Stimulated activated CD8-positive, alpha-beta memory T cell treated with anti-CD3 and anti-CD28 coated beads, Interleukin-15, amount 100 ng/mL, for 48 hours (primary cell): ENCODE measurements at places on chromosomes 2 and 18.

DNA sequence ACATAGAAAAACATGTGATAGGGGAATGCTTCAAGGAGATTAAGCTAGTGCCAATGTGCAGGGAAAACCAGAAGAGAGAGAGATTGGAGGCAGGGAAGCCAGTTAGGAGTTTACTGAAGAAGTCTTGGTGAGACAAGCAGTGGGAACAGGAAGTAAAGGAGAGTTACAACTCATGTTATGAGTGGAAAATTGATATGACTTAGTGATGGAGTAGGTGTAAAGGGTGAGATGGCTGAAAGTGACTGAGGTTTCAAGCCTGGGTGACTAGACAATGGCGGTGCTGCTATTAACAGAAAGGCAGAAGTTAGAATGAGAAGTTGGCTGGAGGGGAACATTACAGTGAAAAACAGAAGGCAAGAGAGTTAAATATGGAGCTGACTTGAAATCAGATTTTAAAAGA, 16.5 kb downstream of the DOK1 start:
- no peak for DNase-seq

- DNase-seq = no peak
Observed at GRCh38 chr18:56475250-56475649, 163.1 kb downstream of the TXNL1 start.

GRCh38 chr18:48949050-48949605, 1.6 kb downstream of the SMAD7 start:
- DNase-seq = no peak

DNA sequence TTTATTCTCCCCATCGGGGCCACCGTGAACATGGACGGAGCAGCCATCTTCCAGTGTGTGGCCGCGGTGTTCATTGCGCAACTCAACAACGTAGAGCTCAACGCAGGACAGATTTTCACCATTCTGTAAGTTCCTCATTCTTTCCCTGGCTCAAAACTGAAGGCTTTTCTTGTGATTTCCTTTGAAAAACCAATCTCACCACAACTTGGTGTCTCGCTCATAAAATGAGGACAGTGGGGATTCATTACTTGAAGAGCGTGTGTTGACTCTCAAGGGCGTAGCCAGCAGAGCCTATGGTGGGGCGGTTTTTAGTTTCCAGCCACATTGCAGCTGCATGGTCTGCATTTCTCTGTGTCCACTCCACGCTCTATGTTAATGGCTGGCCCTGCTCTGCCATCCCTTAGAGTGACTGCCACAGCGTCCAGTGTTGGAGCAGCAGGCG, 29.0 kb downstream of the SLC1A4 start:
- no peak for DNase-seq

- no peak for DNase-seq
Observed at GRCh38 chr18:51426996-51427395, 229.5 kb upstream of the MEX3C start.

DNA sequence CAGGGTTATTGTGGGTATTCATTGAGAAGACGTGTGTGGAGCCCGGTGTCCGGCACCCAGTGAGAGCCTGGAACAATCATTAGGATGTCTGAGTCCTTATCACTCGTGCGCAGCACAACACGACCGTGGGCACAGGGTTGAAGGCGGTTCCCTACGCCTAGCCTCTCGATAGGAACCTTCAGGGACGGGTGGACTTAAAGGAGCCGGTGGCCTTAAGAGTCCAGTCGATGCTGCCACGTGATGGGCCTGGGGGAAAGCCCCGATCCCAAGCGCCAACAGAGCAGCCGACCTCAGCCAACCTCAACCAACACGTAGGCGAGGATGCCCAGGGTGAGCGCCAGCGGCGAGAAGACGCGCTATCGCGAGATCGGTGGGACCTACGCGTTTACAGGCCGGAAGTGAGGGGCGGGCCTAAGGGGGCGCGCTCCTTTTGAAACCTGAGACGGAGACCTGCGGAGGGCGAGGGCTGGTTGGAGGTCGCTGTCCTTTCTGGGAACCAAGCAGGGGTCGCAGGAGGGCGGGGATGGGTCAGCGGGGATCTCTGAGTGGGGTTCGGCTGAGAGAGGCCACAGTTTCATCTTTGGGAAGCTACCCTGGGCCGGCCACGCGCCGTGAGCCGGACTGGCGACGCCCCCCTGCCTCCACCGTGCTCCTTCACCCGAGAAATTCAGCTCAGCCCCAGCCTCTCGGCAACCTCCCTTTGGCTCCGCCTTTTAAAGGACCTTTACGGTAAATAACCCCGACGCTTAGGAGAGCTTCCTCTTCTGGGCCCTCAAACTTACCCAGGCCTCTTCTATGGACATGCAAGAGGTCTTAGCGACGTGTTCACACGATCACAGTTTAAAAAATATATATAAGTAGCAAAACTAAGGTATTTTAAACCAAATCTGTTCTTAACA, 28.3 kb downstream of the WNT10A start:
- peak; percentile 80 for DNase-seq

DNA sequence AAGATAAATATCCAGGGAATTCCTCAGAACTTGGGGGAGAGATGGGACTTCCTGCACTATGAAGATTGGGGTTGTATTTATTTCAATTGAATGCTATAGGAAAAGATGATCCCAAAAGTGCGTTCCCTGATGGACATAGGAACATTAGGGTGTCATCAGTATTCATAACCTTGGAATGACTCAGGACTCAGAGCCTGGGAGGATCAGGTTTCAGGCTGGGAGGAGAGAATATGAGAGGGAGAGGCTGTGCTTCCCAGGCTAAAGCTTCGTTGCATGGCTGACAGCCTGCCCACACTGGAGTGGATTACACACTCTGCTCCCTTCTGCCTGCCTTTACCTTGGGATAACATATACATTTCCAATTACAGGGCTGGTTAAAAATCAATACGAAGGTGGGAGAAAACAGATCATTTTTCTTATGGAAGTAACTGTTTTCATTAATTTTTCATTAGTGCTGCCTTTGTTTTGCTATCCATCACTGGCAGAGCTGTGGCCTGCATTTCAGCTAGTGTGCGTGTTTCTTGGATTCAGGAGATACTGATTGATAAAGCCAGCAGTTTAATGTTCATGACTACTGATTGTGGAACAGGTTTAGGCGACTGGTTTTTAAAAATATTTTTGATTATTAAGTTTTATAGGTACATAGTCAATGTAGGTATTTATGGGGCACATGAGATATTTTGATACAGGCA, 118.7 kb downstream of the KCTD1 start:
- DNase-seq = no peak

GRCh38 chr2:234680688-234681619, 184.1 kb upstream of the ARL4C start:
- no peak for DNase-seq

DNA sequence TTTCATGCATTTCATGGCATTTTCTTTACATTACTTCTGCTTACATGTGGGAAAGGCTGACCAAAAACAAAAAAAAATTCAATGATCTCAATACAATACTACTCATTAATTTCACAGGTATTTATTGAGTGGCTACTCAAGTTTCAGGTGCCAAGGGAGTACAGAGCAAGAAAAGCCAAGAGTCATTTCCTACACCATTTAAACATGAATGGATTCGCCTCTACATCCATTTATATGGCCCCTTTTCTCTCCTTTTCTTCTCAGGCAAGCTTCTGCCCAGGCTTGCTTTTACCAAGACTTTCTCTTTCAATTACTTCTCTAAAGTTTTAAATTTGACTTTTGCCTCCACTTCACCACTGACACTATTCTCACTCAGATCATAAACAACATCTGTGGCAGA, 1603.1 kb upstream of the CELF4 start:
- DNase-seq = no peak

DNA sequence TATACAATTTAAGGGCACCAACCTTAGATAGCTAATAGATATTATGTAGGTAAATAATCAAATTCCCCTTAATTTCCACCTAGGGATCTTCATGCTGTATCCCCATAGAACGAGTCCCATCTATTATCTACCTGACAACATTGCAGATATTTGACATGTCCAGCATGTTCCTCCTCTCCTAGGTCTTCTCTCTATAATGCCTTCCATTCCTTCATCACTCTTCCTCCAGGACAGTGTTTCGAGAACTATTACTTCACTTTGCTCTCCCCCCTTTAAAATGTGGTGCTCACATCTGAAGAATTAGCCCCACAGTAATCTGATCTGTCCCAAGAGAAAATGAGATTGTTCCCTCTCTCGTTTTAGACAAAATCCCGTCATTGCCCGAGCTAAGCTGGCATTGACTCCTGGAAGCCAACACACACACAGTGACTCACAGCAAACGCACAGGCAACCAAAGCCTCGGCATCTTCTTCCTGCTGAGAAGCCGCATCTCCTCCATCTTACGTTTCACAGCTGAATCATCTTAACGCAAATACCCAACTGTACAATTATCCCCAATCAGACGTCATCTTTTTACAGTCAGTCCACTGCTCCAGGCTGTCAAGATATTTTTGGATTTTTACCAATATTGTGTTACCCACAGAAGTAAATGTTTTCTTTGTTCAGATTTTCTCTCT, 162.9 kb upstream of the AGAP1 start:
- DNase-seq = no peak
